Stimulated activated CD8-positive, alpha-beta memory T cell treated with anti-CD3 and anti-CD28 coated beads, Interleukin-15, amount 100 ng/mL, for 4 hours (primary cell): ENCODE measurements at places on chromosomes 4 and X.

- no peak for DNase-seq
These were observed 745.9 kb downstream of the RPA4 start for GRCh38 chrX:97629597-97629985.

DNA sequence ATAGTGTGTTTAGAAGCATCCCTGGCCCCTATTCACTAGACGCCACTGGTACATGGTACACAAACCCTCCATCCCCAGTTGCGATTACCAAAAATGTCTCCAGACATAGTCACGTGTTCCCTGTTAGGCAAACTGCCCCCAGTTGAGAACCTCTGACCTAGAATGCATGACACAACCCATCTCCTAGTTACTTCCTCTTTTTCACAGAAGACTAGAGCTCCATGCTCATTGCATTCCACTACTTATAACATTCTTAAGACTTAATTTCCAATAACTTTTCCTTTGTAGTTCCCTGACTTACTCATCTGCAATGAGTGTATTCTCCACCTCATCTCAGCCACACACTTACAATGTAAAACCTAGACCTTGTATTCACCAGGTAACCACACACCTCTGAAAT lies 68.6 kb downstream of the PRSS12 start:
- no peak for DNase-seq

- no peak for DNase-seq
These were observed 20.2 kb downstream of the MSL3 start for GRCh38 chrX:11778230-11778629.

DNA sequence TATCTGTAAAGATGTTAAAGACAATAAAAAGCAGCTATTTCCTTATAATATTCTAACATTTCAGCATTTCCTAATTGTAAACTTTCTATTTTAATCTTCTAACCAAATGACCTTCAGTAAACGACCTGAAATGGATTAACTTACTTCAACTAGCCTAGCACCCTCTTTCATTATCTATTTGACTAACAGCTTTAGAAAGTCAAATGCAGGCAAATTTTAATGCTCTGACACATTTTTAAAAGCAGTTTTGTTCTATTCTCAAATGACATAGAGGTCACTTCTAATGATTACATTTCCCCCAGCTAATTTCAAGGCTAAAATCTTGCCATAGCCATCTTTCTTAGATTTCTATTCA lies 41.9 kb downstream of the SLC7A11 start:
- no peak for DNase-seq

GRCh38 chr4:123093236-123093635 lies 170.8 kb upstream of the NUDT6 start:
- no peak for DNase-seq

GRCh38 chr4:86033171-86033570 lies 326.7 kb downstream of the MAPK10 start:
- DNase-seq = no peak

- DNase-seq = no peak
These were observed 108.8 kb downstream of the DDIT4L start for GRCh38 chr4:100081491-100081890.

DNA sequence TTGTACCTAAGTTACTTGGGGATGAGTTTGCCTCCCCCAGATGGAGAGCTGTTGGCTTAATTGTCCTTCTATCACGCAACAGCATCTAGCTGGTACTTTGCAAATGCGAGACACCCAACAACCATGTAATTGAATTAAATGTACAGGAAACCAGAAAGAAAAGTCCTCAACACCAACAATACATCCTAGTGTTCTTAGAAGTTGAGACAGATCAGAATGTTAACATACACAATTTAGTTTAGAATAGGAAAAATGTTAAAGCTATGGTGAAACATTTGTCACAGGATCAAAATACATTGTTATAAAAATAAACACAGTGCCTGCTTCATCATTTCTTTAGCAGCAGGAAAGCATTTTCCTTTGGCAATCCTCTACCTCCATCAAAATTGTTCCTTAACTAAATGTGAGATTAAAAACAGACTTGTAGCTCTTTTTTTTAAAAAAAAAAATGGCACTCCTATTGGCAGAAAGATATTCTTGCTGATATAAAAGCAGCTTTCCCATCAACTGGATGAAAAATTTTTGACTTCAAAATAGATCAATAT lies 163.1 kb upstream of the MID1 start:
- DNase-seq = no peak

GRCh38 chr4:10942156-10942555 lies 257.6 kb upstream of the CLNK start:
- DNase-seq = no peak

DNA sequence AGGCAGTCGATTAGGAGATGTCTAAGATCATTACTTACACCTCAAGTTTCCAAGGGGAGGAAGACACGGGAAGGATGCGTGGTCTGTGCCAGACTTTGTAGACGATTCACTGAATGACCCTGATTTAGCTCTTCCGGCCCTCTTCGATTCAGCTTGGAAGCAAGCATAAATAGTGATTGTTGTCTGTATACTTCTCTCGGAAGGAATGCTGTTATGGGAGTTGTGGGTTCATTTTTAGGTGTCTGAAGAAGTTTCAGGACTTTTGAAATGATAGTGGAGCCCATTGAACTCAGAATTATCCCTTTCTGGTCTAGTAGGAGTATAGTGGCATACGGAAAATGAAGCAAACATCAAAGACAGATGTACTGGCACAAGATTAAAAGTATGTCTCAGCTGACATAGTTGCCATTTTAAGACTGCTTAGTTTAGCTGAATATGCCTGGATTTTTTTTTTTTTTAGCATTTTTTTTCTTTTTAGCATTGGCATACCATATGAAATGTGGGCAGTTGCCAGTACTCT lies 1.0 kb upstream of the ANKRD17 start:
- DNase-seq = no peak

- no peak for DNase-seq
These were observed 430.1 kb upstream of the FGF16 start for GRCh38 chrX:77017093-77017492.

GRCh38 chr4:186728631-186729271 lies 5.1 kb upstream of the FAT1 start:
- DNase-seq = no peak

DNA sequence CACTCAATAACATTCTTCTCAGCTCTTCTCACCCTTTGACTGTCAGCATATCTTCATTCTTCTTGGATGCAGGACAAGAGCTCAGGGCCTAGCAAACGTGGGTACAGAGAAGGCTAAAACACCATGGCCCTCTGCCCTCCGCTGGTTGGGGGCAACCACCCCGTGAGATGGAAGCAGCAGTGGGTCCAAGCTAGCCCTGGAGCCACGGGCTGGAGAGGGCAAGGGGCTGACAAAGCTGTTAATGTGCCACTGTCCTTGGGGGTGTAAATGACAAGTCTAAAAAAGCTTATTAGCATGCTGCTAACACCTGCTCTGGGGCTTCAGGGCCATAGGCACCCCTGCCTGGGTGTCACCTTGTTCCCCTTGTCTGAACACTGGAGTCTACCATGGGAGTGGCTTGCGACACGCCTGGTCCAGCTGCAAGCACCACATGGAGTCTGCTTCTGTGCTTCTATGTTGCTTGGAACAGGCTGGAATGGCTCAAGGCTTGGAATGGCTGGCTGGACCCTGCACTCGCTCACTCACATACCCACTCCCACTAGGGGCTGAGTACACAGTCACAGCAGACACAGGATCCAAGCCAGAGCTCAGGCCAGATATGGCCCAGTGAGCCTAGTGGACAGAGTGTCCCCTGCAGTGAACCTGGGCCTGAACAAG lies 246.0 kb downstream of the PCDH10 start:
- DNase-seq = no peak

GRCh38 chrX:71067089-71067488 lies 1.0 kb downstream of the SNX12 start:
- no peak for DNase-seq

DNA sequence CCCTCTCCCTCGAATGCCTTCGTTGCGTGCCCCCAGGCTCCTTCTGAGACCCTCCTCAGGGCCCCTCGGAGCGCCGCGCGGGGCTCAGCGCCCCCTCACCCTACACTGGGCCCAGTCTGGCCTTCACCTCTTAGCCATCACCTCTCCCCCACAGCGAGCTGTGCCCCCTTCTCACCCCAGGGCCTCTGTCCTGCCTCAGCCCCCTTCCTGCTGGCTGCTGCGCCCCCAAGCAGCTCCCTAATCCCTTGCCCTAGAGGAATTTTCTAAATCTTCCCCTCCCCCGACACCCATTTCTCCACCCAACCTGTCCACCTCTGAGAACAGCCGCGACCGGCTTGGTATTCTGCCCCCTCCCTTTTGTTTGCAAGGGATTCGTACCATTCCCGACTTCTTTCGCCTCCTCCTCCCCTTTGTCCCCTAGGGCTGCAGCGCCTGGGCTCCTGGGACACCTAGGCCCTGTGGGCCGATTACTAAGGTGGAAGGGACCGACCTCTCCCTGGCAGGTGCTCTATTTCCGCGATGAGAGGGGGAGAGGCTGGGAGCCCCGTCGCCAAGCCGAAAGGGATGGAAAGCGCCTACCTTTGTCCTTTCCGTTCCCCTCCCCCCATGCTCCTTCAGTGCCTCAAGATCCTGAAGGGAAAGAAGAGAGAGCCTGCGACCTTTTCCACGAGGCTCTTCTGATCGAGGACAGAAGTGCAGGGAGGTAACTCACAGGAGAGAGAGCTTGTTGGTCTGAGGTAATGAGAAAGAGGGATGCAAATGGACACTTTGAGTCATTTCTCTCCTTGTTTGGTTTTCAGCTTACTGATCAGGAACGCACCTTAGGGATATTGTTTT lies 10.9 kb downstream of the DLG3 start:
- DNase-seq = no peak

GRCh38 chr4:47031751-47032404 lies 511 bp downstream of the GABRB1 start:
- no peak for DNase-seq

DNA sequence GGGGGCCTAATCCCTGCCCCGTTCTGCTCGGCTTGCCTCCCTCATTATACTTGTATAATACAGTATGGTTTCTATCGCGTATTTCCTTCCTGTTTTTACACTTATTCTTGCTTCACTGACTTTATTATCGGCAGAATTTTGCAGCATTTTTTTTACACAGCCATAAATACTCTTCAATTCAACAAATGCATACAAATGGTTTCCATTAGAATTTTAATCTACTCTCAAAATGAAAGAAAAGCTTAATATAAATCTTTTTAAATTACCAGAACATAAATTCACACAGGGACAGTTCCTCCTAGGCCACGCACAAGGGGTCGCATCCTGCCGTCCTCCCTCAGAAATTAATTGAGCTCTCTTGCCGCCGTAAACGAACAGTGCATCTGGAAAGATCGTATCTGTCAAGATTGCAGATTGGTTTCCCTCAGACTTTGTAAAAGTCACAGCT lies 42.9 kb downstream of the DCTD start:
- DNase-seq = no peak

GRCh38 chr4:83387012-83387411 lies 52.4 kb upstream of the HPSE start:
- DNase-seq = no peak

DNA sequence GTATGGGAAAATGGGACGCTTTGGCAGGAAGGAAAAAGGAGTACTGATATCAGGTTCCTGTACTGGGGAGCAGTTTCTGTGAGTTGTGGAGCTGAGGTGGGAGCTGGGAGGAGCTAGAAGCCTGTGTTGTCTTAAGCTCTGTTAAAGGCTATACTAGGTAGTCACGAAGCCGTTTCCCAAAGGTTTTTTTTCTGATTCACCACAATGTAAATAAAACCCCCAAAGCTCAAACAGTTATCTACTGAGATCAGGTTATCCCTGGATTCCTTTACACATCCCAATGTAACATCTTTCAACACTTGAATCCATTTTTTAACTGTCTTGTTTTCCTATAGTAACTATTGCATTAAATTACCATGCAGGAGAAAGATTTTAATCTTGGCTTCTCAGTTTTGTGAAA lies 297.4 kb upstream of the SFRP2 start:
- DNase-seq = no peak

- DNase-seq = no peak
These were observed 180.9 kb upstream of the NUDT10 start for GRCh38 chrX:51151734-51152133.

DNA sequence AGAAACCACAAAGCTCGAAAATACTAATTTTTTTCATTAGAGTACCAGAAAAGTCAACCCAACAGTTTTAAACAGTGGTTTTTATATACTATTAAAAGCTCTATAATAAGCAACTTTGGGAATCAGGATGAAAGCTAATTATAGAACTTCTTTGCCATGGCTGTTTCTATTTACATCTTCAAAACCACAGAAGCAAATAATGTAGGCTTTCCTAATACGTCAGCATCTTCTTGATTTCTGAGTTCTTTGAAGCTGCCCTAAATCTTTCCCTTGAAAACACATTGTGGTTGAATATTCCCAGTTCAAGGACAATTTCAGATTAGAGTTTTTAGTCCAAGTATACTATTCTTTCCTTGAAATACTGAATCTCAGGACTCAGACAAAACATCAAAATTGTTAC lies 460.2 kb upstream of the FAT1 start:
- no peak for DNase-seq

DNA sequence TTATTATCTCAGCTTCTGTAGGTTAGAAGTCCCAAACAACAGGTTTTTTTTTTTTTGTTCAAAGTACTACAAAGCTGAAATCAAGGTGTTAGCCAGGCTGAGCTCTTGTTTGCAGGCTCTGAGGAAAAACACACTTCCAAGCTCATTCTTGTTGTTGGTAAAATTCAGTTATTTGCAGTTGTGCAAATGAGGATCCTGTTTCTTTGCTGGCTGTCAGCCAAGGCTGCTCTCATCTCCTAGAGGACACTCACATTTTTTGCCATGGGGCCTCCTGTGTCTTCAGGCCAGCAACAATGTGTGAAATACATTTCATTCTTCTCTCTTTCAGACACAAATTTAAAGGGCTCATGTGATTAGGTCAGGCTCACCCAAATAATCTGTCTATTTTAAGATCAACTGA lies 60.3 kb upstream of the HSD17B10 start:
- DNase-seq = no peak

- DNase-seq = no peak
These were observed 578.0 kb downstream of the BCOR start for GRCh38 chrX:39519566-39520301.

DNA sequence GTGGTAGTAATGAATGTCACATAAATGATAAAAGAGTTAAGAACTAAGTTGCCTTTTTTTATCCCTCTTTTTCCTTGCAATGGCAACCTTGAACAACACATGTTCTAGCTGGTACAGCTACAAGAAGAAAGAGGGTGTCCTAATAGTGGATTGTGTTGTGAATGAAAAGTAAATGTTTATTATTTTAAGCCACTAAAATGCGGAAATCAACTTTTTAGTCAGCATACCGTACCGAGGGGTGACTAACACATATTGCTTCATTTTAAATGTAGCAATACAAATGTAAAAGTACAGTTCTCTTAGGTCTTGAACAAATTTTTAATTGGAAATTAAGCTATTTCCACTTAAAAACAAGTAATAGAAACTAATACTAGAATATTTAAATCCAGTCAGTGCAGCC lies 17.7 kb upstream of the AP1AR start:
- DNase-seq = no peak

GRCh38 chrX:73964579-73964978 lies 339.4 kb upstream of the ZCCHC13 start:
- no peak for DNase-seq

GRCh38 chr4:169068423-169068822 lies 58.4 kb upstream of the CBR4 start:
- DNase-seq = no peak

GRCh38 chrX:72042852-72043248 lies 88.9 kb downstream of the RTL5 start:
- DNase-seq = no peak

GRCh38 chr4:105619188-105619931 lies 66.9 kb downstream of the ARHGEF38 start:
- DNase-seq = no peak
